ENCODE measurements at places on chromosomes 5 and 9. TPM values are rescaled to one million over a fixed set of nuclear protein-coding genes. Genes with fewer than 3 reads are reported as not detected.

DNA sequence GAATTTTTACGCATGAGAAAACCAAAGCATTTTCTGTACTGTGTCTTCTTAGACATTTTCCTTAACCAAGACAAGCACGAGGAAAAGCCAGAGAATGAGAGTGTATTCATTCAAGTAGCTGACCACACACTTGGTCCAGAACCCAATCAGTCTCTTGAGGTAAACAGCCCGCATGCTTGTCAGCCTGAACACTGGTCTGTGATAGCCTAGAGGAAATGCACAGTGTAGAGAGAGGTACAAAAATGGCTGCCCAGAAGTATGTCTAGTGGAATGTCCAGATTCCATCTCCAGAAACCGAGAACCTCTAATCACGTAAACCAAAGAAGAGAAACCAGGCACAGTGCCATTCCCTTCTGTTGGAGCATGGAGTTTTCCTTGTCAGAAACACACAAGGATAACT is 80.0 kb upstream of the SNX2 start:
- DNase-seq = no peak
- no peak overlapping the region for H3K4me3 ChIP-seq
- H3K27ac ChIP-seq = no peak overlapping the region
- H3K27me3 ChIP-seq = no peaks in the 10 kb centered on the region
- H3K4me1 ChIP-seq = peaks cover 8% of the 10 kb centered on the region
- H3K36me3 ChIP-seq = no peaks in the 10 kb centered on the region

Gene ELOVL7
- total RNA-seq = 0.07 TPM

Gene SLC36A2
- total RNA-seq = not detected

GRCh38 chr9:121779381-121780117 is 128.1 kb downstream of the DAB2IP start:
- peaks cover 20% of the 10 kb centered on the region for H3K4me1 ChIP-seq
- H3K27me3 ChIP-seq = no peaks in the 10 kb centered on the region
- no peak for DNase-seq
- H3K36me3 ChIP-seq = peaks cover 43% of the 10 kb centered on the region
- H3K4me3 ChIP-seq = no peak overlapping the region

GRCh38 chr5:36666986-36667385 is 60.6 kb downstream of the SLC1A3 start:
- H3K4me3 ChIP-seq = no peak overlapping the region
- peak; percentile 65 for DNase-seq
- H3K27me3 ChIP-seq = no peaks in the 10 kb centered on the region
- H3K4me1 ChIP-seq = peaks cover 45% of the 10 kb centered on the region
- H3K27ac ChIP-seq = no peak overlapping the region

- H3K36me3 ChIP-seq = no peaks in the 10 kb centered on the region
- DNase-seq = no peak
- no peak overlapping the region for H3K4me3 ChIP-seq
- H3K27ac ChIP-seq = no peak overlapping the region
Observed at GRCh38 chr9:111282845-111283244, 47.2 kb downstream of the OR2K2 start.

DNA sequence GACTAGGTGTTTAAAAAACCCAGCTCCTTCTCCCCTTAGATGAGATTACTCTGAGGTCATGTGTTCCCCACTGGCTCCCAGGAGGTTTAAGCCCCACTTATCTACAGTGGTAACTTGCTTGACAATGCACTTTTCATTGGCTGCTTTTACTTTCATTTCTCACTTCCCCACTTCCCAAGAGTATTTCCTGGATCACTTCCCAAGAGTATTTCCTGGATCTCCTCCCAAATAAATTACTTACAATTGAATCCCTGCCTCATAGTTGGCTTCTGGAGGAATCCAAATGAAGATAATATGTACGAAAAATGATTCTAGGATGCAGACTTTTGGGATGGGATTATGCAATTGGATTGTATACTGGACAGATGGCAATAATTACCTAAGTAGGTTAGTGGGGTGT is 47.1 kb upstream of the CHSY3 start:
- no peak for DNase-seq
- no peaks in the 10 kb centered on the region for H3K4me1 ChIP-seq

DNA sequence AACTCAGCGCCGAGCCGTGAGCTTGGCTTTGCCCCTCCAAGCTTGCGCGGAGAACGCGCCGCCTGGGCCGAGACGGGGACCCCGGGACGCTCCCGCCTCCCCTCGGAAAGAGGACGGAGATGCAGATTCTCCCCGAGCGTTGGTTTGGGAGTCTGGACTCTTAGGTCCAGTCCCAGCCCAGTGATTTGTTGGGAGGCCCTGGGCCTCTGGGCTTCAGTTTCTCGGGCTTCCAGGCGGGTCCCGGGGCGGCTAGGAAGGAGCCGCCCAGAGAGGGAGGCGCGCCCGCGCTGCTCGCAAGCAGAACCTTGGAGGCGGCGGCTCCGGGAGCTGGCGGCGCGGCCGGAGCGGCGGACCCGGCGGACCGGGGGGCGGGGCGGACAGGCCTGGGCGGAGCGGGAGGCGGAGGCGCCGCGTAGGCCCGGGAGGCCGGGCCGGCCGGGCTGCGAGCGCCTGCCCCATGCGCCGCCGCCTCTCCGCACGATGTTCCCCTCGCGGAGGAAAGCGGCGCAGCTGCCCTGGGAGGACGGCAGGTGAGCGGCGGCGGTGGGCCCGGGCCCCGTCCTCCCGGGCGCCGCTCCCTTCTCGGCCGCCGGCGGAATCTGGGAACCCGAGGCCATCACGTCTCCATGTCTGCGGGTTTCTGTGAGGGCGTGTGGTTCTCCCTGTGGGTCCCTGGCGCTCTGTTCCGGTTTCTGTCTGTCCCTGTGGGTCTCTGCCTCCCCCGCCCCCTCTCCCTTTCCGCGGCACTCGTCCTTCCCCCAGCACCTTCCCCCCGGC is at the start of gene B4GALT7:
B4GALT7 (plus strand) TSS at position 402 of the 777 bp plus-strand sequence; CDS start at position 481, 79 bp downstream.
- H3K27ac ChIP-seq = peak within 1 kb of the TSS; percentile 91
- H3K4me1 ChIP-seq = peaks cover 27% of the 10 kb centered on the region
- H3K36me3 ChIP-seq = peaks cover 20% of the 10 kb centered on the region

Gene ERMP1
- 5.6 TPM for total RNA-seq

DNA sequence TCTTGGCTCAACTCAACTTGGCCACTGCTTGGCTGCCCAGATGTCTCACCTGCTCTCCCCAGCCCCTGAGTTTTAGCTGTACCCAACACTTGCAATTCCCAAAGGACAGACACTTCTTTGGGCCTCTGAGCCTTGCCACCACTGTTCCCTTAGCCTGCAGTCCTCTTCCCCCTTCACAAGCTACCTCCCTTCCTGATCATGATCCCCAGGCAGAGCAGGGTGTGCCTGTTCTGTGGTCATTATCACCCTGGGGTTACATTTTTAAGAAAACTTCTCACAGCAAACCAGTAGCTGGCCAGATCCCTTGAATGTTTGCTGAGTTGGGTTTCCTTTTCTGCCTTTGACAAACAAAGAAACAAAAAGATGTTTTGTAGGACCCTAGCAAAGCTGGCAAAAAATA is 87.5 kb upstream of the PRRC1 start:
- H3K4me3 ChIP-seq = no peak overlapping the region
- H3K36me3 ChIP-seq = no peaks in the 10 kb centered on the region
- H3K4me1 ChIP-seq = no peaks in the 10 kb centered on the region
- H3K27me3 ChIP-seq = peaks cover 12% of the 10 kb centered on the region
- H3K27ac ChIP-seq = no peak overlapping the region

DNA sequence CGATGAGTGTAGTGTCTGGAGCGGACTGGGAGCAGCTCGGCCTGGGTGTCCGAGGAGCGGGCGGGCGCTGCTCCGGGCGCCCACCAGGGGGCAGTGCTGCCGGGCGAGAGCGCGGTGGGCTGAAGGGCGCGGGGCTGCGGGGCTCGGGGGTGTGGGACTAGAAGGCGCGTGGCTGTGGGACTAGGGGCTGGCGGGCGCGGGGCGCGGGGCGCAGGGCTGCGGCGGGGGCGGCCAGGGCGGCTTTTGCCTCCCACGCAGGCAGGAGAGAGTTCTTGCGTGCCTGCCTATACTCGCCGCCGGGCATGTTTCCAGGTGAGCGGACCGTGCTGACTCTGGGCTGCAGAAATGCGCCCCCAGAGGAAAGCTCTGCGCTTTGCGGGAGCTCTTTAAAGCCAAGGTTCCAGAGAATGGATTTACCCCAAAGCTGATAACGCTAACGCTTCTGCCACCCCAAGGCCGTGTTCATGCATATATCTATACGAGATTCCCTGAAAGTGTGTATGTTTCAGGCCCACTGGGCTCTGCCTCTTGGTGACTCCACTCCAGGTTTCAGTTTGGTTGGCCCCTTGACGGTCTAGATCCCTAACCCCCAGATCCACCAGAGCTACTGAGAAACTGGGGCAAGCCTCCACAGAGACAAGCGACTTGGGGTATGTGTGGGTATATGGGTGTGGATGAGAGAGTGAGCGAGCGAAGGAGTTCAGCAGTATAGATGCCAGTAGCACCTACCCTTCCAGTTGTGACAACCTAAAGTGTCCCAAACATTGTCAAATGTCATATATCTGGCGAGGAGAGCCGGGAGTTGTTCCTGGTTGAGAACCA is 56.2 kb downstream of the ACER2 start:
- peak overlapping the region; percentile 87 for H3K4me3 ChIP-seq
- H3K36me3 ChIP-seq = no peaks in the 10 kb centered on the region
- H3K27ac ChIP-seq = no peak overlapping the region
- peak; percentile 64 for DNase-seq
- H3K4me1 ChIP-seq = peaks cover 7% of the 10 kb centered on the region

GRCh38 chr5:134136221-134136631 is 21.7 kb downstream of the TCF7 start:
- DNase-seq = no peak
- H3K4me1 ChIP-seq = peaks cover 31% of the 10 kb centered on the region
- no peak overlapping the region for H3K4me3 ChIP-seq
- H3K27ac ChIP-seq = no peak overlapping the region

- H3K4me3 ChIP-seq = no peak overlapping the region
- peaks cover 2% of the 10 kb centered on the region for H3K27me3 ChIP-seq
- no peak overlapping the region for H3K27ac ChIP-seq
- no peak for DNase-seq
Observed at GRCh38 chr5:76662521-76662920, 39.3 kb upstream of the F2RL2 start.

DNA sequence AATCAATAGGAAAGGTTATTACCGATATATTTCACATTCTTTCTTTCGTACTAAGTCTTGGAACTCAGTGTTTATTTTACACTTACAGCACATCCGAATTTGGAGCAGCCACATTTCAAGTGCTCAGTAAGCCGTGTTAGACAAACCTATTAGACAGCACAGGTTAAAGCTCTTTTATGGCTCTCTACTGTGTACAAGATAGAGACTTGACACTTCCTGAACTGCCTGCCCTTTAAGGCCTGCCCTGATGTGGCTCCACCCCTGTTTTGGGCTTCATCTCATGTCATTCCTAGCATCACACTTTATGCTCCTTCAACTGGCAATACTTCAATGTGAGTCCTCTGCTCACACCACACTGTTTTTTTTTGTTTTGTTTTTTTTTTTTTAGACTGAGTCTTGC is 23.5 kb upstream of the SUSD1 start:
- peak overlapping the region; percentile 31 for H3K27ac ChIP-seq
- H3K36me3 ChIP-seq = peaks cover 15% of the 10 kb centered on the region
- H3K4me1 ChIP-seq = peaks cover 19% of the 10 kb centered on the region
- DNase-seq = no peak
- no peaks in the 10 kb centered on the region for H3K27me3 ChIP-seq

Gene FOXB2
- not detected for total RNA-seq

Gene PCDHGB4
- 17.4 TPM for total RNA-seq

DNA sequence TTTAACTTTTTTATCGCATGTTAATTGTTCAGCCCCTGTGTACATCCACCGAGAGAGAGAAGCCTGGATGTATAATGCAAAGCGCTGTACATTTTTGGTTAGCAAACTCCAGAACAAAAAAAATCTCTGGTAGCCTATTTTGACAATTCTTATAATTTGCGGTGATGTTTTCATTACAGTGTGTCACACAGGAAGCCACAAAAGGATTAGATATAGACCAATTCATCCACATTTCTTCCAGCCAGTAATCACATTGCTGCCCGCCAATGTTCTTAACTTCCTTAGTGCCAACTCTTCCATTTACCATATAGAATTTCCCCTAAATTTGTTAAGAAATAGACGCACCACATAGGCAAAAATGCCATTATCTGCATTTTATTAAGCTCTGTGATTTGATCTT is 435.6 kb downstream of the EFNA5 start:
- H3K27ac ChIP-seq = no peak overlapping the region
- no peaks in the 10 kb centered on the region for H3K36me3 ChIP-seq
- H3K4me1 ChIP-seq = no peaks in the 10 kb centered on the region
- peaks cover 4% of the 10 kb centered on the region for H3K27me3 ChIP-seq

GRCh38 chr9:117156144-117156688 is 258.6 kb downstream of the ASTN2 start:
- H3K4me3 ChIP-seq = no peak overlapping the region
- H3K36me3 ChIP-seq = no peaks in the 10 kb centered on the region
- DNase-seq = no peak
- H3K4me1 ChIP-seq = no peaks in the 10 kb centered on the region
- H3K27me3 ChIP-seq = no peaks in the 10 kb centered on the region

Gene C9orf153
- total RNA-seq = not detected

GRCh38 chr5:33423018-33423630 is 17.6 kb upstream of the TARS1 start:
- peak; percentile 30 for DNase-seq
- peaks cover 73% of the 10 kb centered on the region for H3K4me1 ChIP-seq
- H3K4me3 ChIP-seq = no peak overlapping the region
- no peaks in the 10 kb centered on the region for H3K27me3 ChIP-seq
- no peaks in the 10 kb centered on the region for H3K36me3 ChIP-seq

DNA sequence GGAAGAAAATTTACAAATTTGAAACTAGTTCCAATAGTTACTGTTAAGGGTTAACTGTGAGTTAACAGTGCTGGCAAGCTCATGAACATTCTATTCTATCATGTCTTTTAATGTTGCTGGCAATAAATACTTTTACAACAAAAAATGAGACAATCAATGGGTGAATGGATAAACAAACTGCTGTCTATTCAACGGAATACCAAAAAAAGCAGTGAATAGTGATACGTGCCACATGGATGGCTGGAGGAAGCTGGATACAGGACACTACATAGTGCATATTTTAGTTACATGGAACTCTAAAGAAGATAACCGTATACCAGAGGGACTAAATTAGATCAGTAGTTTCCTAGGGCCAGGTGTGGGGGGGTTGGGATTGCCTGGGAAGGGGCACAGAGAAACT is 155.8 kb upstream of the RETREG1 start:
- H3K36me3 ChIP-seq = peaks cover 24% of the 10 kb centered on the region
- H3K27me3 ChIP-seq = no peaks in the 10 kb centered on the region
- H3K27ac ChIP-seq = no peak overlapping the region
- DNase-seq = no peak

Gene CATSPER3
- total RNA-seq = 0.20 TPM
